Ascending aorta (tissue), 2 donors: ENCODE measurements at places on chromosomes 5 and 9. TPM values are rescaled to one million over a fixed set of nuclear protein-coding genes. Genes with fewer than 3 reads are reported as not detected.
A peak's percentile ranks its signal among the peaks of the same experiment; 100 is the strongest.

Gene CFAP77
- not detected for total RNA-seq

Gene FST
- 0.21 TPM for total RNA-seq

DNA sequence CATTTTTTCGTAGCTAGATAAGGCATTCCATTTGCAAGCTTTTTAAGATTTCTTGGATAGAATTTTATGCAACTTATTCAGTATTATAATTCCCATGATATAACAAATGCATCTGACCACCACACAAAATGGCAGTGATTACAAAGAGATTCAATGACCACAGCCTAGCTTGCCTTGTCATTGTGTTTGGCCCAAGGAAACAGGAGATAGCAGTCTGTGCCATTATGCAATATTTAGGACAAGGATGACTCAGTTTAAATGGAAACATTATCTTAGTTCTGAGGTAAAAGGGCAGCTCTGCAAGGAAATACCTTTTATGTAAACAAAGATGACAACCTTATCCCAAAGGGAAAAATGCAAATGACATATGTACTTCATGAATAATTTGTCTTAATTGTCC is 89.8 kb downstream of the NUDT12 start:
- H3K27me3 ChIP-seq: no peaks in the 10 kb centered on the region
- H3K27ac ChIP-seq: no peak overlapping the region
- no peak overlapping the region for H3K4me3 ChIP-seq
- no peak for DNase-seq
- no peaks in the 10 kb centered on the region for H3K4me1 ChIP-seq
- no peaks in the 10 kb centered on the region for H3K36me3 ChIP-seq

GRCh38 chr5:133985540-133986180 is 17.2 kb upstream of the C5orf15 start:
- DNase-seq: no peak
- no peaks in the 10 kb centered on the region for H3K4me1 ChIP-seq
- H3K27ac ChIP-seq: no peak overlapping the region
- H3K27me3 ChIP-seq: no peaks in the 10 kb centered on the region

- no peak overlapping the region for H3K4me3 ChIP-seq
- no peaks in the 10 kb centered on the region for H3K36me3 ChIP-seq
- H3K4me1 ChIP-seq: no peaks in the 10 kb centered on the region
- no peak overlapping the region for H3K27ac ChIP-seq
These were observed 23.7 kb upstream of the OTULINL start for GRCh38 chr5:14557791-14558415.

DNA sequence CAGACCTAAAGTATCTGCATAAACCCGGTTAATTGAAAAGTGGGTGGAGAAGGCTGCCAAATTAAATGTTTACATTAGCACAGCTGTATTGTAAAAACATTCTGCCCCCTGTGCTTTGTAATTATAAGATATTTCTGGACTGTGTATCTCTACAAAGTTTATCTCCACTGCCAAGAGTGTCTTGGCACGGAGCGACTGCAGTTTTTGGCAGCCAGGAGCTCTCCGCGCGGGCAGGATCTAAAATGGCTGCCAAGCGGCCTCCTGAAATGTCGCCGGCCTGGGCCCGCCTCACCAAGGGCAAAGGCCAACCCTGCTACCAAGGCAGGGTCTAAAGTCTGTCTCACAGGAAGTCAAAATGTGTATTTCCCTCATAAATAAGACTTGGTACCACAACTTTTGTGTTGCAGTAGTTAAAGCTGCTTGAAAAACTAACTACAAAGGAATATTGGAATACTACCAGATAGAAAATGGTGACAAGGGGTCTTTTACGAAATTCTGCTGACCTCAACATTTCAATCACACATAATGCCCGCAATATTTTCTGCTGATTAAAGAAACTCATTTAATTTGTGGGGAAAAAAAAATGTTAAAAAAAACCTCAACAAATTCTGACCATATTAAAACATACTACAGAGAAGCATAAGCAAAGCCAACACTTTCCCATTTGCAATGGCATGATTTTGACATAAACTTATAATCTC is 110.4 kb downstream of the NFIB start:
- no peak for DNase-seq
- H3K36me3 ChIP-seq: no peaks in the 10 kb centered on the region
- H3K4me1 ChIP-seq: peaks cover 46% of the 10 kb centered on the region
- peak overlapping the region; percentile 23 for H3K4me3 ChIP-seq

Gene INSYN2B
- not detected for total RNA-seq

Gene PCDHB11
- 7.1 TPM for total RNA-seq

Gene PTCH1
- 25.2 TPM for total RNA-seq

DNA sequence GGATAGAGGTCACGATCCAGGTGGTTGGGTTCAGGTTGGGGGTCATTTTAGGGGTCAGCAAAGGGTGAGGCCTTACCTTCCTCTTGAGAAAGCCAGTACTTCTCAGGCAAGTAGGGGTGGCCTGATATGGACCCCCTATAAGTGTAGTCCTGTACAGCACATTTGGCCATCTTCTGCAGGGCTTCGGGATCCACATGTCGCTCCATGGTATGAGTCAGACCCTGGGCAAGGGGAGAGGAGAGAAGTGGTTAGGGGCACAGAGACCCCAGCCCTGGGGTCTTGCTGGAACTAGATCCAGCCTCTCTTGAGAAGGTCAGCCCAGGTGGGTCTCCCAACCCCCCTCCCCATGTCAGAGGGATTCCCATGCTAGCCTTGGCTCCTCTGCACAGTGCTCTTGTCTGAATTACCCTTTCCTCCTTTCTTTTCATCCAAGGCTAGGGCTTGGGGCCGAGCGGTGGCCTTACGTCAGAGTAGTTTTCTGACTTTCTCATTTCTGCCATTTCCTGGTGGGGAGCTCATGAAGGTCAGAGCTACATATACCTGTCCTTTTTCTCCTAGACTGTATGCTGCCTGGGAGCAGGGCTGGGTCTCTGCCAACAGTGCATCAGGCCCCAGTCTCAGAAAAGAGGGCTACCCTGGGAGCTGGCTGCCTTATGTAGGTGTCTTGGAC is 9.0 kb upstream of the MYORG start:
- H3K4me3 ChIP-seq: no peak overlapping the region
- H3K27ac ChIP-seq: no peak overlapping the region
- H3K27me3 ChIP-seq: no peaks in the 10 kb centered on the region
- DNase-seq: no peak
- peaks cover 4% of the 10 kb centered on the region for H3K4me1 ChIP-seq
- no peaks in the 10 kb centered on the region for H3K36me3 ChIP-seq

- H3K4me3 ChIP-seq: no peak overlapping the region
- no peak for DNase-seq
- H3K27me3 ChIP-seq: no peaks in the 10 kb centered on the region
- no peaks in the 10 kb centered on the region for H3K4me1 ChIP-seq
- no peak overlapping the region for H3K27ac ChIP-seq
These were observed 1198.3 kb upstream of the CDH6 start for GRCh38 chr5:29995154-29995553.

GRCh38 chr5:177350776-177351391 is 584 bp downstream of the LMAN2 start:
- H3K27ac ChIP-seq: peak overlapping the region; percentile 81
- H3K4me3 ChIP-seq: peak overlapping the region; percentile 71
- DNase-seq: no peak
- peaks cover 24% of the 10 kb centered on the region for H3K4me1 ChIP-seq
- no peaks in the 10 kb centered on the region for H3K27me3 ChIP-seq
- H3K36me3 ChIP-seq: peaks cover 3% of the 10 kb centered on the region

DNA sequence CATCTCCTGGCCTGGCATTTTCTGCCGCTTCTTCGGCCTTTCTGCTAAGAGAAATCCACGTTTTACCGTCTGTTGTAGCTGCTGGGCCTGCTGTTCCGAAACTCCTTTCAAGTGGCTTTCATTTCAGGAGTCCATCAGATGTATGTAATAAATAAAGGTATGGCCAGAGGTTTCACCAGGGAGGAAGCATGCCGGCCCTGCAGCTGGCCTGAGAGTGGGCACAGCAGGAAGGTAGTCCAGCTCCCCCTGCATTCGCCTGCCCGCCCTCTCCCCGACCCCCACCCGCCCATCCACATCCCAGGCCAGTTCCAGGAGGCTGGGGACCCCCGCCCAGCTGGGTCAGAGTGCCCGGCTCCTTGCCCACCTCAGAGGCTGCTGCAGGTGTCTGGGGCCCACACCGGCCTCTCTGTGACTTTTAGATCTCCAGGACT is 46.4 kb upstream of the EXOC3 start:
- no peaks in the 10 kb centered on the region for H3K36me3 ChIP-seq
- peaks cover 3% of the 10 kb centered on the region for H3K4me1 ChIP-seq
- no peaks in the 10 kb centered on the region for H3K27me3 ChIP-seq
- H3K4me3 ChIP-seq: no peak overlapping the region

Gene SPARC
- 935 TPM for total RNA-seq

Gene PCDHA9
- not detected for total RNA-seq

GRCh38 chr9:129166623-129167557 is 11.2 kb downstream of the IER5L start:
- no peaks in the 10 kb centered on the region for H3K36me3 ChIP-seq
- H3K4me3 ChIP-seq: peak overlapping the region; percentile 54
- H3K27me3 ChIP-seq: no peaks in the 10 kb centered on the region
- H3K27ac ChIP-seq: peak overlapping the region; percentile 85

DNA sequence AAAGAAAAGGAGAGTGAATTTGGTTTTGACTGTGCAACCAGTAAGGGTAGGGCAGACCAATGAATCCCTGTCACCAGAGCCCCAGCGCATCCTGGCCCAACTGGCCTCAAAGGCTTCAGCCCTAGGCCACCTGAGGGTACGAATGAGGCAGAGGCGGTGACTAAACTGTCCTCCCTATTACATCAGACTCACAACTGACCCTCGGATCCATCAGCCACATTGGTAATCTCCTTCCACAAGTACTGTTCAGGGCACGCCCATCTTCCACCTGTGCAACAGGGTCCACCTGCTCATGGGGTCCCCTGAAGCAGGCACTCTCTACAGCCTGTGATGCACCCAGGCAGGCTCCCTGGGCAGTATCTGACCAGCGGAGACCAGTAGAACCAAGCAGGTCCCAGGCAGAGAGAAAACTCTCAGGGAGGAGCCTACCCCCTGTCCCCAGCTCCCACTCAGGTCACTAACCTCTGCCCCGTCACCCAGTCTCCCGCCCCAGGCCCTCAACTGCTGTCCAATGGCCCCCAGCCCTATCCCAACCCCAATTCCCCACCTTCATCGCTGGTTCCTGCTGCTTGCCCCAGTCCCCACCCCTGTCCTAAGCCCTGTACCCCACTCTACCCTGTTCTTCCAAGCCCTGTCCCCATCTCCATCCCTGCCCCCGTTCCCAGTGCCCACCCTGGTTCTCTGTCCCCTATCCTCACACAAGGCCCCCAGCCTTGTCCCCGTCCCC is 904 bp downstream of the EDF1 start:
- peak overlapping the region; percentile 86 for H3K27ac ChIP-seq
- H3K36me3 ChIP-seq: peaks cover 33% of the 10 kb centered on the region
- peaks cover 5% of the 10 kb centered on the region for H3K4me1 ChIP-seq
- H3K4me3 ChIP-seq: peak overlapping the region; percentile 81
- DNase-seq: no peak
- no peaks in the 10 kb centered on the region for H3K27me3 ChIP-seq

DNA sequence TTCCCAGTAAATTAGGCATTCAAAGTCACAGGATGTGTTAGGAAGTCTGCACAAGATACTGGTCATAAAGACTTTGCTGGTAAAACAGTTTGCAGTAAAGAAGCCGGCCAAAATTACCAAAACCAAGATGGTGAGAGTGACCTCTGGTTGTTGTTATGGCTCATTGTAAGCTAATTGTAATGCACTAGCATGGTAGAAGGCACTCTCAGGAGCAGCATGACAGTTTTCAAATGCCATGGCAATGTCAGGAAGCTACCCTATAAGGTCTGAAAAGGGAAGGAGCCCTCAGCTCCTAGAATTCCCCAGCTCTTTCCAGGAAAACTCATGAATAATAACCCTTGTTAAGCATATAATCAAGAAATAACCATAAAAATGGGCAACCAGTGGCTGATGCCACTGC is 64.3 kb upstream of the TNC start:
- no peak overlapping the region for H3K27ac ChIP-seq
- no peak for DNase-seq
- no peaks in the 10 kb centered on the region for H3K27me3 ChIP-seq
- H3K36me3 ChIP-seq: no peaks in the 10 kb centered on the region
- no peak overlapping the region for H3K4me3 ChIP-seq

Gene KLF4
- total RNA-seq: 444 TPM

- DNase-seq: no peak
- H3K27me3 ChIP-seq: no peaks in the 10 kb centered on the region
- no peaks in the 10 kb centered on the region for H3K4me1 ChIP-seq
- H3K36me3 ChIP-seq: no peaks in the 10 kb centered on the region
- no peak overlapping the region for H3K4me3 ChIP-seq
These were observed 79.3 kb downstream of the BRINP1 start for GRCh38 chr9:119289740-119290433.

Gene NTNG2
- 5.9 TPM for total RNA-seq

DNA sequence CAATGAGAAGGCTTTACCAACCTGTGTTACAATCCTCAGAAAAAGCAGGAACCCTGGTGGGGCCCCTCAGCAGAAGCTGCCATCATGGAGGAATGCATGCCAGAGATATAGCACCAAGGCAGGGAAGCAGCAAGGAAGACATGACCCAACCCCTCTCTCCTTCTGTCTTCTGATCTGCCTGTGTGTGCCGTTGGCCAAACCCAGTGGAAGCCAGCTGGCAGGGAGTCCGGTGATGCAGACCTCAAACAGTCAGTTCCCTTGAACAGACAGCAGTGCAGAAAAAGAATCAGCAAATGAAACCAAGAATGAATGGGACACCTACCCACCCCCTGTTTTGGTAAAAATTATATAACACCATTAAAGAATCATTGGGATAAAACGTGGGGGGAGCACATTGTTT is 234.2 kb downstream of the ZNF608 start:
- H3K36me3 ChIP-seq: no peaks in the 10 kb centered on the region
- H3K27me3 ChIP-seq: no peaks in the 10 kb centered on the region
- H3K4me3 ChIP-seq: no peak overlapping the region
- no peak overlapping the region for H3K27ac ChIP-seq

DNA sequence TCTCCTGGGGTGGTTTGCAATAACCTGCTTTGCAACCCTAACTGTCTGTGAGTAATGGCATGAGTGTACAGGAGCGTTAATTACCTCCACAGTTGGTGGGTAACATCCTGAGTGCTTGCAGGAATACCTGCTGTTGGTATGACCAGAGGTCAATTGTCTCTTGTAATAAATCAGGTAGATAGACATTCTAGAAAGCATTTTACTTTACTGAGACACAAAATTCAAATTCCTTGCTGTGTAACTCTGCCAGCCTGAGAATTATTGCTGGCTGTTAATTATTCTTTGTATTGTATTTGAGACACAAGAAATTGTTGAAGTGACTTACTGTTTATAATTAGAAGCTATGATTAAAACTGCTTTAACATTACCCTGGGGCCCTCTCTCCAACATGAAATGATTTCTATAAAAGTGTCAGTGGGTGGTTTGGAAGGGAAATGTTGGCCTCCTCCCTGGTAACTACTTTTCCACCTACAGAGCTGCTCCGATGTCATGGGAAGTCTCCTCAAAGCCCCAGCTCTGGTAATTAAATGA is 150.8 kb upstream of the ADCY2 start:
- H3K4me1 ChIP-seq: no peaks in the 10 kb centered on the region
- no peaks in the 10 kb centered on the region for H3K27me3 ChIP-seq
- H3K36me3 ChIP-seq: no peaks in the 10 kb centered on the region
- H3K4me3 ChIP-seq: no peak overlapping the region
- no peak for DNase-seq
- H3K27ac ChIP-seq: no peak overlapping the region

GRCh38 chr5:149544028-149544420 is 7.2 kb downstream of the CSNK1A1 start:
- H3K36me3 ChIP-seq: peaks cover 33% of the 10 kb centered on the region
- H3K4me3 ChIP-seq: peak overlapping the region; percentile 7
- peak overlapping the region; percentile 24 for H3K27ac ChIP-seq
- DNase-seq: no peak
- H3K4me1 ChIP-seq: peaks cover 15% of the 10 kb centered on the region
- H3K27me3 ChIP-seq: no peaks in the 10 kb centered on the region

GRCh38 chr5:68957591-68957990 is 136.2 kb upstream of the SLC30A5 start:
- DNase-seq: no peak
- H3K27me3 ChIP-seq: no peaks in the 10 kb centered on the region
- H3K4me3 ChIP-seq: no peak overlapping the region
- H3K36me3 ChIP-seq: no peaks in the 10 kb centered on the region
- no peaks in the 10 kb centered on the region for H3K4me1 ChIP-seq
- no peak overlapping the region for H3K27ac ChIP-seq
